Karpas-422 (cell line): ENCODE measurements at places on chromosomes 6 and 20. TPM values are rescaled to one million over a fixed set of nuclear protein-coding genes. Genes with fewer than 3 reads are reported as not detected.

GRCh38 chr6:107361753-107362604 lies 97.4 kb downstream of the PDSS2 start:
- no peak for DNase-seq

GRCh38 chr6:137951064-137951597 lies 84.1 kb downstream of the TNFAIP3 start:
- peak; percentile 82 for DNase-seq

- no peak for DNase-seq
These were observed 4.3 kb downstream of the PPP1R11 start for GRCh38 chr6:30071081-30071818.

GRCh38 chr20:17768271-17768670 lies 68.5 kb downstream of the BANF2 start:
- no peak for DNase-seq

DNA sequence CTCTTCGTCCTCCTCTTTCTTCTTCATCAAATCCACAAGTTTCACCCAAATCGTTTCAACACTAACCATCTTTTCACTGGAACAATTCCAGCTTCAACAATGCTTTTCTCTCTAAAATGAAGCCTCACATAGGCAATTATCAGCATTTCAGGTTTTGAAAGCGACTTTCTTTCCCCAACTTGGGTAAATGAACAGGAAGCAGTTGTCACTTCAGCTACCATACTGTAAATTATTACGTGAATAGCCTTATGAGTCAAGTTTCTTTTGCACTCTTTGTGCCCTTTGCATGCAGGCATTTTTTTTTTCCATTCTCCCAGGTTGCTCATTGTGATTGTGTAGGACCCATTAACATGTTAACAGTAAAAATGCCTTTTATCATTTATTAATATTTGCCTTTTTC lies 121.7 kb upstream of the BTBD3 start:
- no peak for DNase-seq

DNA sequence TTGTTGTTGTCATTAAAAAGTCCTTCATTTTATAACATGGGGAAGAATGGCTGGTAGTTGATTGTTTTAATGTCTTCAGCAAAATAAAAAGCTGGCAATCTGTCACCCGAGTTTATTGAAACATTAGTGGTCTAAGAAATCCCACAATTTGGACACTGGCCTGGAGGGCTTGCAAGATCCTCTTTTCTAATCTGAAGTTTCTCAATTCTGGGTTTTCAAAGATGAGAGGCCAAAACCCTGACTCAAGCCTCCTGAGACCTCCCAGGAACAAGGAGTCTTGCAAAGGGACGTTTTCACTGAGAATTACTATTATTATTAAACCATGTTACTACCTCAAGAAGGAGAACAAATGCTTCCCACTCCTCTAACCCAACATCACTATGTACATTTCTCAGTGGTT lies 19.5 kb downstream of the MAP1LC3A start:
- no peak for DNase-seq

DNA sequence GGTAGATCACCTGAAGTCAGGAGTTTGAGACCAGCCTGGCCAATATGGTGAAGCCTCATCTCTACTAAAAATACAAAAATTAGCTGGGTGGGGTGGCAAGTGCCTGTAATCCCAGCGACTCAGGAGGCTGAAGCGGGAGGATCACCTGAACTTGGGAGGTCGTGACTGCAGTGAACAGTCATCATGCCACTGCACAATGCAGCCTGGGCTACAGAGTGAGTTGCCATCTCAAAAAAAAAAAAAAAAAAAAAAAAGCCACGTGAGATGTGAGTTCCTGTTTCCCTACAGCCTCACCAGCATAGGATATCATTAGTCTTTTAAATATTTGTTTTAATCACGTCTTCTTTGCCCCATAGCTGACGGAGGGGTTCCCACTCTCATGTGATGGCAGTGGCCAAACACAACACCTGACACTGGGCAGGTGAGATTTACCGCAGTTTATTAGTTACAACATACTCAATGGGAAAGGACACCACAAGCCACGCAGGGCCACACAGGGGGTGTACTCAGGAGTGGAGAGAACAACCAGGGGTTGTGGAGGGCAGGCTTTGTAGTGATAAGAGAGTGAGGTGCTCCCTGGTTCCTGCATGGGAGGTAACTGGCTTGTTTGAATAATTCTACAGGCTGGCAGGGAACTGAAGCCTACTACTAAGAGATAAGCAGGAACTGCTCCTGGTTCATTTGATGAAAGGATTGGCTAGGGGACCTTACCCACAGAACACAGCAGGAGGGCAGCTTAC lies 4.6 kb upstream of the LZTS3 start:
- no peak for DNase-seq

The TRDN gene
- not detected in 2 replicates for total RNA-seq

The DPPA5 gene
- not detected in 2 replicates for total RNA-seq

The FLRT3 gene
- total RNA-seq, result not detected in 2 replicates
